Fibroblast of lung (primary cell): ENCODE measurements at places on chromosomes 7 and 10.
A peak's percentile ranks its signal among the peaks of the same experiment; 100 is the strongest.

- DNase-seq: no peak
Observed at GRCh38 chr7:88523645-88524044, 217.0 kb upstream of the STEAP4 start.

DNA sequence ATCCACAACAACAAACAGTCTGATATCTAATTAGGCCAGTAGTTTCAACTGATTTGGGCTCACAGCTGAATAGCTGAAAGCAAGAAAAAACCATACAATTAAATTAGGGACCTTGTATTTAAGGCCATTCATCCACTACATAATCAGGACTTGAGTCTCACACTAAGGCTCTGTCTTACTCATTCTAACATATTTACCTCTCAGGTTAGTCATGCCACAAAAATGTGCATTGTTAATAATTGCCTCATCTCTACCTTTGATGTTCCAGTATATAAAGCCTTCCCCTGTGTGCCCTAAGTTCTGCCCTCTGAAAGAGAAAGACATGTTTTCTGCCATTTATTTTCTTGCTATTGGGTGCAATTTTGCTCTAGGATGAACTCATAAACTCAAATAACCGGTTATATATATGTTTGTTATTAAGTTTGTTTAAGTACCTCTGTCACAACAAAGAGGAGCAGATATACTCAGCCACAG lies 5.3 kb upstream of the C1GALT1 start:
- peak; percentile 92 for DNase-seq

GRCh38 chr10:79477456-79477855 lies 32.0 kb upstream of the ZCCHC24 start:
- DNase-seq: no peak

GRCh38 chr7:77759294-77759889 lies 38.8 kb downstream of the TMEM60 start:
- peak; percentile 84 for DNase-seq

- peak; percentile 9 for DNase-seq
Observed at GRCh38 chr10:132036153-132036886, 29.4 kb upstream of the JAKMIP3 start.

- DNase-seq: no peak
Observed at GRCh38 chr10:12766223-12766622, 235.3 kb downstream of the CCDC3 start.

DNA sequence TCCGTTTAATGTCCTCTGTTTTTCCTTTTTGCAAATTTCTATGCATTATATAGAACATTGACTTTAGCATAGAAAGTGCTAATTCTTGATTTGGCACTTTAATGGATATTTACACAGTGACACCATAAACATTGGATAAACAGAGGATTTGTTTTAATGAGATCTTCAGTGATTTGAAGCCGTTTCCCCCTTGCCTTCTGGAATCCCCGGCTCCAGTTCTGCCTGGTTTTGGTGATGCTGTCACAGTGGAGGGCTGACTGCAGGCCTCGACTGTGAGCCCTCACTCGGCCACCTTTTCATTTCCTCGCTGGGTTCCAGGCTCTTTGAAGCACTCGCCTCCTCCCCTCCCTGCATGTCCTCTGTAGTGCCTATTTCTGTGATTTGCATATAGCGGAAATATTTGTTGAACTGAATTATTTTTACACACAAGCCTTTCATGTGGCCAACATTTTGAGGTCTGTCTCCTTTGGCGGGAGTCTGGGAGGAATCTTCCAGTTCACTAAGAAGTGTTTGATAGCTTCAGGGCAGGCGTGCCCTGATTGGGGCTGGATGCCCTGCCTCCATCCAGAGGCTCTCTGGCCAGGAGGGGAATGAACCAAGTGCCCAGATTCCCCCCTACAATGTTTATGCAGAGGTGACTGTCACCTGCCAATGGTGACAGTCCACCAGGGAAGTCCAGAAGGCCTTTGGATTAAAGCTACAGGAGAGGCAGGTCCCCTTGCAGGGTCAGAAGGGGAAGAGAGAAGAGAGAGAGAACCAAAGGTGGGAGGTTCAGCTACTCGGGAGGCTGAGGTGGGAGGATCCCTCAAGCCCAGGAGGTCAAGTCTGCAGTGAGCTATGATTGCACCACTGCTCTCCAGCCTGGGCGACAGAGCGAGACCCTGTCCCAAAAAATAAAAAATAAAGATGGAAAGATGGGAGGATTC lies 67.5 kb downstream of the CUX1 start:
- DNase-seq: no peak

GRCh38 chr10:92699518-92700381 lies 10.0 kb downstream of the HHEX start:
- peak; percentile 55 for DNase-seq

DNA sequence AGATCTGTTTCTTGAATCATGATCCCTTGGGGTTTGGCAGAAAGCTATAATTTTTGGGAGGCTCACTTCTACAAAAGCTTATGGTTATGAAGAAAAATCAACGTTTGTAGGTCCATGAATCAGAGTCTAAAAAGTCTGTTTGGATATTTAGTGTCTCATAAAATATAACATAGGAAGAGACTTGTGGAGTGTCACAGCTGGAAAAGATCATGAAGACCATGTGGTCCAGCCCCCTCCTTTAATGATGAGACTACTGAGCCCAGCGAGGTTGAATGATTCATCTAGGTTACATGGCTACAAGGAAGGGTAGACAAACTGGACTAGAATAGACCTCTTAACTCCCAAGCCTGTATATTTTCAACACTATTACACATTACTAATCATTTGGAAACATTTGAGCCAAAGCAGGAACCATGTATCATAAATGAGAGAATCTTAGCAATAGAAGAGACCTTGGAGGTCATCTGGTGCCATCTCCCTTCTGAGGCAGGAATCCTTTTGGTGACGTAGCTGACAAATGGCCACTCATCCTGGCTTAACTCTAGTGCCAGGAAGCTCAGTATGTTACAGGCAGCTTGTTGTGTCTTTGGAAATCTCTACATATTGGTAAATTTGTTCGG lies 152.5 kb downstream of the CREB5 start:
- peak; percentile 7 for DNase-seq

GRCh38 chr10:103958996-103959395 lies 7.9 kb upstream of the SLK start:
- DNase-seq: no peak

- DNase-seq: no peak
Observed at GRCh38 chr10:8767591-8767990, 713.1 kb downstream of the GATA3 start.

GRCh38 chr10:47051741-47052238 lies 140.6 kb downstream of the PTPN20 start:
- DNase-seq: no peak

DNA sequence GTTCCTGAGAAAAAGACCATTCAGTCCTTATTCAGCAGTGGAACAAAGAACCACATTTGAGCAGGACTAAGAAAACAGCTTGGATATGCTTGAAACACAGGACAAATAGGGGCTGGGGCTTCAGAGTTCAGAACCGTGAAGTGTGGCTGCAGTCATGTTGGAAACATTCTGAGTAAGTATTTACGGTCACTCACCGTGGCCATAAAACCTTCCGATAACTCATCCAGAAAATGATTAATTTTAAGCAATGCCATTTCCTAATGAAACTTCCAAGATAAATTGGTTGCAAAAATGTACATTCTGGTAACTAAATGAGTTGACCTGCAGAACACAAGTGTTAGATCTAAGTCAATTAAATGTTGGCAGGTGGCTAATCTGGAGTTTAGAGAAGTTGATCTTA lies 279.2 kb downstream of the CXCL12 start:
- DNase-seq: peak; percentile 39

DNA sequence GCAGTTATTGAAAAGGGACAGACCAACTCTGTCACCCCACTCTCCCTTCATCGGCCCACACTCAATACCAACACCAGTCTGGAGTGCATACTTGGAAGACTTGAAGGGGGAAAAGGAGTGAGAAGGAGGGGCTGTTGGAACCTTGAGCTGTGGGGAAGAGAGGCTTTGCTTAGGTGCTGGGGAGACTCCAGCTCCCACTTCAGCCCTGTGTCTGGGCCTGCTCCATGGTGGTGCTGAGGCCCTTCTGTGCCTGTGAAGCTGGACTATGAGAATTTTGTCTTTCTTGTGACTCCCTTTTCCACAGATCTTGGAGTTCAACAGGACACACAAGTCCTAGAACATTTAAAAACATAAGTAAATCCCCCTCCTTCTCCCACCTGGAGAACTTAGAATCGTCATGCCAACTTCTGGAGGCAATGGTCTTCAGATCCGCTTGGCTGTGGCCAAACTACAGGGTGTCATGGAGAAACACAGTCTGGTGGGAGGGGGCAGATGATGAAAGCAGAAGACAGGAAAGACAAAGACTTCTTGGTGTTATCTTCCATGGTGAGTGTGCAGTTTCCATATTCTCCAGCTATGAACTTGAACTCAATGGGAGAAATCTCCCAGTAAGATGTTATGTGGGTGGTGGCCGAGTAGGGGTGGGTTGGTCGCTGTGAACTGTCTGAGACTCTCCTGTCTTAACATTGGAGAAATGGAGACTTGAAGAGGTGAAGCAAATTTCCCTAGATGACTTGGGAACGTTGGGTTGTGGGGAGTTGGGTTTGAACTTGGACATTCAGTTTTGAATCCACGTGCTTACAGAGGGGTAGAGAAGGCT lies 18.4 kb upstream of the GIMAP8 start:
- DNase-seq: no peak

DNA sequence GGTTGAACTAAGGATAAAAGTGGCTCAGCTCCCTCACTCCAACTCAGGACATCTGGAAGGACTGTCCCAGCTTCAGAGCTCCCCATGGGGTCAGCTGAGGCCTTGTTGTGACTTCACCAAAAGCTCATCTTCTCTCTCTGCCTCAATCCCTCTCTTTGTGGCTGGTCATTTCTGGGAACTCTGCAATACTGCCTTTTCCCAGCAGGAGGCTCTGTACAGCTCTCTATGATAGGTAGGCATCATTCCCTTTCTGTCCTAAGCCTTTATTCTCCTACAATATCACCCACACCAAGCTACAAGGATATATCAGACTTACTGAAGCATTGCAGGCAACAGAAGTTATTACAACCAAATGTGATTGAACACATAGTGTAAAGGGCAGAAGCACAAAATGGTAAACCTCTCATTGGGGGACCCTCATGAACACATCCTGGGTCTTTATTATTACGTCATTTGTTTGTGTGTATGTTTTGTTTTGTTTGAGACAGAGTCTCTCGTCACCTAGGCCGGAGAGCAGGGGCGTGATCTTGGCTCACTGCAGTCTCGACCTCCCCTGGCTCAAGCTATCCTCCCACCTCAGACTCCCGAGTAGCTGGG lies 36.7 kb upstream of the PRPS1L1 start:
- no peak for DNase-seq

DNA sequence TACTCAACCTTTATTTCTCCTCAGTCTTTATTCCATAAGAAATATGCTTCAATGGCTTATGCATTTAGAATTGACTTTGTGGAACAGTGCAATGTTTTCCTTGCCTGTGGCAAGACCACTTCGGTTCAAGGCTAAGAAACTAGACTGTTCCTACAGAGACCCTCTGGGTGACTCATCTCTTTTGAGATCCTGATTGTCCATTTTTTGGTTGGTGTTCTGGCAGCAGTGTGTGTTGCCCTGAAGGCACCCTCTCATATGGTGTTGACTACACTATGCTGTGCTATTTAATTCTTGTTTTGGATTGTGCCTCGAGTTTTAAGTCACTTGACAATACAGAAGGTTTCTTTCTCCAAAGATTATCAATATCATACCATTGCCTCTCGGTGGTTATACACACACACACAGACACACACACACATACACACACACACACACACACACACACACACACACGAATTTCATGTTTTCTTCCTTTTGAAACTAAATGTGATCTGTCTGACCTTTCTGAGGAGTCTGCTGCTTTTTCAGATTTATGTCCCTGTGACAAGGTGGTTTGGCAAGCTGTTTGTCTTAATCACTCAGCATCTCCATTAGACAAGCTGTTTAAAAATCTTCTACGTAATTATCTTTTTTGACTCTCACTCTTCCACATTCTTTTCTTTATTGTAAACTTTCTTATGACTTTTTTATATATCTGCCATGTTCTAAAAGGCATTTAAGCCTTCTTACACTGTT lies 187.2 kb downstream of the VTI1A start:
- peak; percentile 60 for DNase-seq

DNA sequence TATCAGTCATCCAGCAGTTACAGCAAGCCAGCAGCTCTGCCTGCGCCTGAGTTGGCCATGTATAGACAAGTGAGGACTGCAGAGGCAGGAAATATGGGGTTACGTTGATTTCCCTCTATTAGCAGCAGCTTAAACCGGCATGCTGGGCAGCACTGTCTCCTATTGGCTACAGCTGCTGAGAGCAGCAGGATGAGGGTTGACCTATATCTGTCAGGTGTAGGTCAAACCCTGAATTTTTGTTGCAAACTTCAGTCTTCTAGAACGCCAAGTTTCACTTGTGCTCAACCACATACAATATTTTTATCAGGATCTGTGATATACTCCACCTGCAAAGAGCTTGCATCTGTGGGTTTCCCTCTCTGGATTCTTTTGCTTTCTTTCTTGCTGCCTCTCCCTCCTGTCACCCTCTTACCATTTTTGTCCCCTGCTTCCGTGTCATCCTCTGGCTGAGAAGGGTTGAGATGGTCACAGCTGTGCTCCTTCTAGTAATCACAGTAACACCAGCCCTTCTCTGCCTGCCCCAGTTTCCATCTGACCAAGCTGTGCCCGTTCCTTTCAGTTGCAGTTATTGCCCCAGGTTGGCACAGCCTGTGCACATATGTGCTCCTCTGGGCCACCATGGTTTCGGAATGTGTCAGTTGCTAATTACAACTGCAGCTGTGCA lies 23.8 kb upstream of the GLCCI1 start:
- DNase-seq: no peak

GRCh38 chr7:50644586-50644985 lies 79.4 kb upstream of the DDC start:
- DNase-seq: no peak

- no peak for DNase-seq
Observed at GRCh38 chr10:132972149-132972985, 30.0 kb upstream of the CFAP46 start.

DNA sequence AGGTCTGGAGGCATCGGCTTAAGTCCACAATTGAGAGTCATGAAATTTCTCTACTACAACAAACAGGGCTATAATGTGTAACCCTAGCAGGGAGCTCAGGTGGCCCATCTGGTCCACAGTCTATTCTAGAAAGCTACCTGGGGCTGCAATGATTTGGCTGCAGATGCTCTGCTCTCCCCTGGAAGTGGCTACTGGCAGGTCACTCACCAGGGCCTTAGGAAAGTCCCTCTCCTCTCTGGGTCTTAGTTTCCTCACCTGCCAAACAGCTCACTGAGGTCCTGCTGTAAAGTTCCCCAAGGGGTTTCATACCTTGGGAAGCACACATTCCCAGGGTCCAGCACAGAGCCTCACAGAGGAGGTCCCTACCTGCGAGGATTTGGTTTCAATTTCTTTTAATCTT lies 2.5 kb downstream of the IGFBP3 start:
- DNase-seq: no peak

DNA sequence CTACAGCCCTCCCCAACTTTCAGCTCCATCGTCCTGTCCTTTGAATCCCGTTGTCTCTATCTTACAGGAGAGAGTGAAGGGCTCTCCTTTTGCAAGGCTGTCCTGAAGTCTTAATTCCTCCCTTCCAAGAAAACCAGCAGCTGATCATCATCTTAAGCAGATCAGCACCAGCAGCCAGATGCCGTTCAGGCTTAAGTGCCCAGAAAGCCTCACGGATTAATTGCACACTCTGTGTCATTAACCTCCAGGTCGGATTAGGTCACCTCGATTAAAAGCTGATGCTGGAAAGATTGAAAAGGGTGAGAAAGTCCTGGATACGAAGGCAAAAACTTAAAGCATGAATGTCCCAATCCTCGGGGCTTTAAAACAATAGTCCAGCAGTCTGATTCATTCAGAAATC lies 24.8 kb upstream of the ADARB2 start:
- DNase-seq: no peak

- DNase-seq: no peak
Observed at GRCh38 chr10:124465003-124465776, 3.6 kb downstream of the LHPP start.

GRCh38 chr7:20783125-20783699 lies 3.5 kb downstream of the SP8 start:
- DNase-seq: no peak
